Bronchial smooth muscle cell (primary cell): ENCODE measurements at places on chromosomes 2 and 18. TPM values are rescaled to one million over a fixed set of nuclear protein-coding genes. Genes with fewer than 3 reads are reported as not detected.

ARHGAP15 gene
- not detected in 2 replicates for total RNA-seq

ELOA2 gene
- under 0.01 TPM in 1 of 2 replicates, not detected in the other for total RNA-seq

MYO7B gene
- total RNA-seq: not detected in 2 replicates

RALBP1 gene
- total RNA-seq: 55.6 and 58.2 TPM in 2 replicates

TDRD15 gene
- not detected in 2 replicates for total RNA-seq

SLC8A1 gene
- 35.1 and 82.7 TPM in 2 replicates for total RNA-seq

POTEI gene
- total RNA-seq: under 0.01 TPM in 1 of 2 replicates, not detected in the other

TMEM198 gene
- 0.95 and 1.3 TPM in 2 replicates for total RNA-seq

MLPH gene
- total RNA-seq: 2.8 and 5.4 TPM in 2 replicates

EMX1 gene
- total RNA-seq: 0.16 TPM in 1 of 2 replicates, not detected in the other
